ENCODE measurements at places on chromosomes 12 and 14. TPM values are rescaled to one million over a fixed set of nuclear protein-coding genes. Genes with fewer than 3 reads are reported as not detected.

Gene FAIM2
- 37.2 TPM for total RNA-seq

Gene SERPINA3
- 1.3 TPM for total RNA-seq

Gene PFKM
- 105 TPM for total RNA-seq

Gene XPOT
- 62.6 TPM for total RNA-seq
